NCI-H524 treated with DMSO at 0.1 percent for 48 hours (cell line): ENCODE measurements at places on chromosomes 3 and 15.

DNA sequence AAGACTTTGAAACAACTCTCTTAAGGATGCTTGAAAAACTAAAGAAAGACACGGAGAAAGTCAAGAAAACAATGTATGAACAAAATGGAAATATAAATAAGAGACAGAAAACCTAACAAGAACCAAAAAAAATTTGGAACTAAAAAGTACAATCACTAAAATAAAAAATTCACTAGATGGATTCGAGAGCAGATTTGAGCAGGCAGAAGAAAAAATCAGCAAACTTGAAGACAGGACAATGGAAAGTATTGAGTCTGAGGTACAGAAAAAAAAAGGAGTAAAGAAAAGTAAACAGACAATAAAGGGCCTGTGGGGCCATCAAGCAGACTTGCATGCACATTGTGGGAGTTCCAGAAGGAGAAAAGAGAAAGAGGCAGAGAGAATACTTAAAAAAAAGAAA lies 13.4 kb upstream of the CDAN1 start:
- no peak for DNase-seq

DNA sequence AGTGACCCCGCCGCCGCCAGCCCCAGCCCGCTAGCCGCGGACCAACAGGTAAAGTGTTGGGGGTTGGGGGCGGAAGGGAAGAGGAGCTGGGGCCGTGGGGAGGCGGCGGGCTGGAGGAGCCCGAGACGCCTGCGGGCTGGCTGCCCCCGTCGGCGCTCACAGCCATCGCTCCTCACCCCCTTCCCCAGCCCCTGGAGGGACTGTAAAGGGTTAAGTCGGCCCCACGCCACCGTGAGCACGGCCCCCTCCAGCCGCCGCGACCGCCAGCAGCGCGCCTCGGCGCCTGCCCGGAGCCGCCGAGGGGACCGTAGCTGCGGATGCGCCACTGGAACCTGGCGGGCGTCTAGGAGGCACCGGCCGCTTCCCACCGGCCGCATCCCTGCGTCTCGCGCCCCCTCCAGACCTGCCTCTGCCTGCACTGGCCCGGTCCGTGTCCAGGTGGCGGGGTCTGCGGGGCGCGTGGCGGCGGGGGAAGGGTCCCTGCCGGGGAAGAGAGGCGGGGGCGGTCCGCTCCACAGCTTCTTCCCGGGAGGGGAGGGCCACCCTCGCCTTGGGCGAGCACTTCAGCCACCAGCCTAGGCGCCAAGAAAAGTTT lies 522 bp downstream of the MED12L start:
- no peak for DNase-seq

GRCh38 chr3:168341192-168341815 lies 245.6 kb upstream of the GOLIM4 start:
- DNase-seq = no peak

GRCh38 chr3:97942801-97943546 lies 29.3 kb downstream of the RIOX2 start:
- no peak for DNase-seq

GRCh38 chr3:183823963-183824362 lies 1.4 kb downstream of the MAP6D1 start:
- peak; percentile 20 for DNase-seq

DNA sequence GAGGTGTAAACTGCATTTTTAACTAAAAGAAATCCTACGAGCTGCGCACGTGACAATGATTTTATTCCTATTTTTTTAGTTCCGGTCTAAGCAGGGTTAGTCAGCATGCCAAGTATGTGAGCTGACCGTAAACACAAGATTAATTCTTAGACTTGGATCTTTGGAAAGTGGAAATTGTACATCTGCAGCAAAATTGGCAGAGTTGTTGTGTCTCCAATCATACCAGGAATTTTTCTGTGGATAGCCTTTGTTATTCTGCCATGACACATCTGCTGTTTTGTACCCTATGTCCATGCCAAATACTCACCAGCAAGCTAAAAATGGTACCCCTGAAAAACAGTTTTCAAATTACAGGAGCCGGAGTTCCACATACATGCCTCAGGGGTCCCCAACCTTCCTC lies 562.5 kb downstream of the UNC13C start:
- DNase-seq = no peak

DNA sequence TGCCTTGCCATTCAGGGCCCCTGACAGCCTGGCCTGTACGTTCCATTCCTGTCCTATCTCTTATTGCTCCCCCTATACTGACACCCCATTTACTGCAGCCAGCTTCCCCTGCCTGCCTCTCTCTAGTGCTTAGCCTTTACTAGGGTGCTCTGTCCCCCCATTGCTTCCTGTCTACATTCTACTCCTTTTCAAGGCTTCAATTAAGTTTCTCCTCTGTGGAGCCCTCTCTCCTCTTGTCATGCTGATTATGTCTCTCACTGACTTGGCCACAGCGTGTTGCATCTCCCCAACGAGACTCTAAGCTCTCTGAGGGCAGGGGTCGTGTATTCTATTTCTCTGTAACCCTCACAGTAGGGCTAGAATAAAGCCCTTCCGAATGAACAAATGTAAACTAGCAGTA lies 185.2 kb downstream of the RPLP1 start:
- no peak for DNase-seq

DNA sequence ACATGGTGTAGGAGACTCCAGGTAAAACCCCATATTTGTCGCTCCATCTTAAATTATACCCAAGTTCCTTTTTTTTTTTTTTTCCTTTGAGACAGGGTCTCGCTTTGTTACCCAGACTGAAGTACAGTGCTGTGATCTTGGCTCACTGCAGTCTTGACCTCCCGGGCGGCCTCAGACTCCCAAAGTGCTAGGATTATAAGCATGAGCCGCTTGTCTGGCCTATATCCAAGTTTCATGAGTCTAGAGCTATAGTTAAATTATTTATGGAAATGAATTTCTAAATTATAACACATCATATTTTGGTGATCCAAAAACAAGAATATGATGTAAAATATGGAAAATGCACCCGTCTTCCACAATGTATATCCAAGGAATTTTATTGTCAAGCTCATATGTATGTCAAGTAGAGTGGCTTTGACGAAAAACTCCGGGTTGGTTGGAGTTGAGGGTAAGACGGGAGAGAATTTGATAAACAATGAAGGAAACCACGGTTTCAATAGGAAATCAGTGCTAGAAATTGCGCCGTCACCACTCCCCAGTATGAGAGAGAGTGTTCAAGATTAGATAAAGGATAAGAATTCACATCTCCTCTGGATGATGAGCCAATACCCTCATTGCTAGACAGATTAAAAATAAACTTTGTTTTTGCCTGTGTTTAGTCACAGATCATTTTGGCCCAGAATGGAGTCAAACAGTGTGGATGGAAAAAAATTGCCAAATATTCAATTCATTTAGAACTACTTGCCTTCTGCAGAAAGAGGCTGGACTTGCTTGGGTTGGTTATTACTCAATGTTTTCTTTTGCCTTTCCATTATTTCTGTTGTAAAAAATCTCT lies 209.2 kb upstream of the NR2F2 start:
- no peak for DNase-seq

- no peak for DNase-seq
These were observed 9.7 kb downstream of the MYH15 start for GRCh38 chr3:108500728-108501127.

DNA sequence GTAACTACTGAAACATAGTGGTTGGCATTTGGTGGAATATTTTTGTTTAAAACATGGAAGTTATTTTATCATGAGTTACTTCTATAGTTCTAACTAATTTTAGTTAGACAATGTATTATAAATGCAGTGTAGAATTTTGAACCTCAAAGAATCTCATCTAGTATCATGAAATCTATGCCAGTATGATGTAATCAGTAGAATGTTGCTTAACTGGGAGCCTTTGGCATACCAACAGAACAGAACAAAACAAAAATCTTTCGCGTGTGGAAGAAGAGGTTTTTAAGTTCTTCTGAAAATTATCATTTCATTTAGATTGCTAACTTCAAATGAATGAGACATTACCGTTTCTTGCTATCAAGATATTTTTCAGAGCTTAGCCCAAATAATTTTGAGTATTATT lies 98.4 kb upstream of the LRRFIP2 start:
- DNase-seq = no peak

GRCh38 chr15:59300618-59301139 lies 72.0 kb downstream of the MYO1E start:
- DNase-seq = no peak
